Activated CD4-positive, CD25-positive, alpha-beta regulatory T cell treated with anti-CD3 and anti-CD28 coated beads, Interleukin-2, amount 50 U/mL, for 24 hours (primary cell): ENCODE measurements at places on chromosomes 12 and 14.
A peak's percentile ranks its signal among the peaks of the same experiment; 100 is the strongest.

DNA sequence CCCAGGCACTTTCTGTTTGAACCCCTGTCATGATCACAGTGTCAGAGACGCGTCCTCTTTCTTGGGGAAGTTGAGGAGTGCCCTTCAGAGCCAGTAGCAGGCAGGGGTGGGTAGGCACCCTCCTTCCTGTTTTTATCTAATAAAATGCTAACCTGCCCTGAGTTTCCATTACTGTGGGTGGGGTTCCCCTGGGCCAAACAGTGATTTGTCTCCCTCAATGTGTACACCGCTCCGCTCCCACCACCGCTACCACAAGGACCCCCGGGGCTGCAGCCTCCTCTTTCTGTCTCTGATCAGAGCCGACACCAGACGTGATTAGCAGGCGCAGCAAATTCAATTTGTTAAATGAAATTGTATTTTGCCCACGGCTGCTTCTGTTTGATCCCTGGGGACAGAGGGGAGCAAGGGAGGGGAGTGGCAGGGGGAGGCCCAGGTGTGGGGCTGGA is 5.1 kb downstream of the SHMT2 start:
- ATAC-seq: no peak

DNA sequence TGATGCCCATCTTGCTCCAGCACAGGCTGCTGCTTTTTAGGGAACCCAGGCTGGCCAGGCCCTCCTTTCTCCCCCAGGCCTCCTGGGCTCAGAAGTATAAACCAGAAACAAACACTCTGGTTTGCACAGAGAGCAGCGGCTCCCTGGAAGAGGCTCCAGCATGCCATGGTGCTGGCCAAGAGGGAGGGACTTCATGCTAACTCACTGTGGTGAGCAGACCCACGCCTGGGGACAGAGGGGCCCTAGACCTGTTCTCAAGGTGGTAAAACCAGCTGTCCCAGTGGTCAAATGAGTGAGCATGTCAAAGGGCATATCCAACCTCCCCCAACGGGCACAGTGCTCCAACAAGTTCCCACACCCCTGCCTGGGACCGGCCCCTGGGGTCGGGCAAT is 15.5 kb downstream of the BCL11B start:
- no peak for ATAC-seq

GRCh38 chr12:112979041-112979680 is 842 bp downstream of the OAS2 start:
- peak; percentile 34 for ATAC-seq

- no peak for ATAC-seq
Observed at GRCh38 chr14:102951799-102952198, 29.3 kb downstream of the AMN start.
